ENCODE measurements at places on chromosomes 7 and 10. TPM values are rescaled to one million over a fixed set of nuclear protein-coding genes. Genes with fewer than 3 reads are reported as not detected.

GRCh38 chr7:55100544-55101327, 81.9 kb downstream of the EGFR start:
- peaks cover 35% of the 10 kb centered on the region for H3K4me1 ChIP-seq
- H3K27ac ChIP-seq, result peak overlapping the region; percentile 56
- no peaks in the 10 kb centered on the region for H3K36me3 ChIP-seq
- no peak overlapping the region for H3K4me3 ChIP-seq
- no peaks in the 10 kb centered on the region for H3K27me3 ChIP-seq

- no peaks in the 10 kb centered on the region for H3K27me3 ChIP-seq
- H3K36me3 ChIP-seq, result no peaks in the 10 kb centered on the region
- no peak overlapping the region for H3K27ac ChIP-seq
- no peak overlapping the region for H3K4me3 ChIP-seq
- H3K4me1 ChIP-seq, result no peaks in the 10 kb centered on the region
Measured at GRCh38 chr7:41459623-41460261, 243.1 kb downstream of the INHBA start.

GRCh38 chr7:112266595-112267270, 60.2 kb downstream of the ZNF277 start:
- no peak overlapping the region for H3K4me3 ChIP-seq
- H3K4me1 ChIP-seq, result peaks cover 21% of the 10 kb centered on the region
- DNase-seq, result no peak
- H3K27ac ChIP-seq, result no peak overlapping the region
- H3K27me3 ChIP-seq, result no peaks in the 10 kb centered on the region
- H3K36me3 ChIP-seq, result no peaks in the 10 kb centered on the region

ANXA8 gene
- 0.60 TPM for polyA plus RNA-seq

TRIM50 gene
- 3.0 TPM for polyA plus RNA-seq
